ENCODE measurements at places on chromosomes 6 and 20. TPM values are rescaled to one million over a fixed set of nuclear protein-coding genes. Genes with fewer than 3 reads are reported as not detected.

Gene DAAM2
- not detected for total RNA-seq

GRCh38 chr6:35080016-35080680 lies 61.0 kb downstream of the TCP11 start:
- H3K36me3 ChIP-seq: no peaks in the 10 kb centered on the region
- no peak for DNase-seq
- H3K27me3 ChIP-seq: no peaks in the 10 kb centered on the region
- H3K27ac ChIP-seq: no peak overlapping the region

- peaks cover 11% of the 10 kb centered on the region for H3K27me3 ChIP-seq
- no peak for DNase-seq
- no peaks in the 10 kb centered on the region for H3K4me1 ChIP-seq
- no peak overlapping the region for H3K4me3 ChIP-seq
Measured at GRCh38 chr6:134099770-134100169, 47.3 kb upstream of the SLC2A12 start.

- DNase-seq: no peak
- H3K27ac ChIP-seq: no peak overlapping the region
- peaks cover 22% of the 10 kb centered on the region for H3K27me3 ChIP-seq
- peaks cover 11% of the 10 kb centered on the region for H3K4me1 ChIP-seq
- no peak overlapping the region for H3K4me3 ChIP-seq
Measured at GRCh38 chr6:166636191-166636933, 9.3 kb upstream of the RPS6KA2 start.

Gene C20orf96
- total RNA-seq: 7.4 TPM
